ENCODE measurements at places on chromosomes 7 and 10.

DNA sequence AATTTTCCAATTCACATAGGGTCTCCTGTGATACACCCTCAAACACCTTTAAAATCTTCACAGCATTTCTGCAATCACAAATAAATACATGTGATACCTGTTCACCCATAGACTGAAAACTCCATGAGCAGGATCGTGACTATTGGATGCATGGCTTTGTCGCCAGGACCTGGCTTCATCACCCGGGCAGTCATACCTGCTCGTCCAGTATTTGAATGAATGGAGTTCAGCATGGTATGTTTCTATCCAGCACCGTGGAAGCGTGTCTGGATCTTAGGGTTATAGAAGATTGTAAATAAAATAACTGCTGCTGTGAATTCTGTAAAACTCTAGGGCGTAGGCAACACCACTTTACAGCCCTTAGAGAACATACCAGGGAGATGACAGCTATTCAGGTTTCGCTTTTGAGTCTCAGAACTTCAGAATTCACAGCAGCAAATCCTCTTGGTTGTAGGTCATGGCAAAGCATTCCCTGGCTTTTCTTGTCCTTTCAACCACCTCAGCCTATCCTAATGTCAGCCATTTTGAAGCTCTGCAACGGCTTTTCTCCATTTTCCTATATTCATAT is 47.4 kb upstream of the USP6NL start:
- DNase-seq = no peak

GRCh38 chr10:48468130-48468790 is 136.6 kb downstream of the ARHGAP22 start:
- DNase-seq = no peak

DNA sequence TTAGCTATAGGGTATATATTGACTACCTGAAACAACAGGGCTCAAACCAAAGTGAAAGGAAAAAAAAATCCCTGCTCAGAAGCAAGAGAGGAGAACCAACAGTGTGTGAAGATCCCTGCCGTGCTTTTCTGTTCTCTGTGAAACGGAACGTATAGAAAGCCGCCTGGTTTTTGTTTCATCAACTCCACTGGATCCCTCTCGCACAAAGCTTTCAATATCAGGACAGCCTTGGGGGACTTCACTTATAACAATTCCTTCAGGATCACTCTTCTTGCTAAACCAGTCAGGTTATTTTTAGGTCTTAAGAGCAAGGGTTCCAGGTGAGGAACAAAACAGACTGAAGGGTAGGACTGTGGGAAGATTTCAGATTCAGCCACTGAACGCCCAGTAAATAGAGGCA is 151.1 kb upstream of the CACNA2D1 start:
- DNase-seq = no peak

- no peak for DNase-seq
Measured at GRCh38 chr7:50156706-50157105, 63.7 kb upstream of the ZPBP start.

GRCh38 chr10:125857185-125857760 is 23.8 kb downstream of the DHX32 start:
- DNase-seq = no peak

DNA sequence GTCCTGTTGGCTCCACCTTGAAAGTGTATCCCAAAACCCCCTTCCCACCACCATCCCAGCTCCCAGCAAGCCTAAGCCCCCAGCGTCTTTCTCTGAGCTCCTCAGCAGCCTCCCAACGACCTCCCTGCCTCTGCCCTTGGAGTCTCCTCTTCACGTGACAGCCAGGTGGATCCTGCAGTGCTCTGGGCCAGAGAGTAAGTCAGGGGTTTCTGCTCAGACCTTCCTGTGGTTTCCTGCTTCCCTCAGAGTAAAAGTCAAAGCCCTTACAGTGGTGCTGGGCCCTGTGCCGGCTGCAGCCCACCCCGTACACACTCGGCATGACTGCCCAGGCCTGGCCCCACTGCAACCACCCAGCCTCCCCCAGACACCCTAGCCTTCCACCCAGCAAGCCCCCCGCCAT is 51.9 kb downstream of the OAT start:
- DNase-seq = no peak

DNA sequence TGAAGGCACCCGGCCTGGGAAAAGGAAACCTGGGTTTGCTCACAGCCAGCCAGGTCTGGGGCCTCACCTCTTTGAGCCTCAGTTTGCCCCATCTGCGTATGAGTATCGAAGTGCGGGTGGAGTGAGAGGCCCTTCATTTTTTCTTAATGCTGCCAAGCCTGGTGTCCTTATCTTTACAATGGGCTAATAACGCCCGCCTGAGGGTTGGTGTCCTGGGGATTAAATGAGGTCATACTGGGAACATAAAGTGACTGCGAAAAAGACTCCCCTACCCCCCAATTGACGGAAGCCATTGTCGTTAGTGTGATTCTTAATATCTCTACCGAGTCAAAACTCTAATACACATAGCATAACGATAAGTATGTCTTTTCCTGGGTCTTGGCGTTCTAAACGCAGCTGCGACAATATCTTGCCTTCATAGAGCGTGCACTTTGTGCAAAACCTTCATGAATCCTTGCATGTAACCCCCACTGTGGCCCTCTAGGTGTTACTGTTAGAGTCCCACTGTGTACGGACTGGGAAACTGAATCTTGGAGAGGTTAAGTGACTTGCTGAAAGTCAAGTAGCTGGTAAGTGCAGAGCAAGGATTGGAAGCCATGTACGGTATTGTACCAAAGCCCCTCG is 11.4 kb upstream of the GRB10 start:
- no peak for DNase-seq

DNA sequence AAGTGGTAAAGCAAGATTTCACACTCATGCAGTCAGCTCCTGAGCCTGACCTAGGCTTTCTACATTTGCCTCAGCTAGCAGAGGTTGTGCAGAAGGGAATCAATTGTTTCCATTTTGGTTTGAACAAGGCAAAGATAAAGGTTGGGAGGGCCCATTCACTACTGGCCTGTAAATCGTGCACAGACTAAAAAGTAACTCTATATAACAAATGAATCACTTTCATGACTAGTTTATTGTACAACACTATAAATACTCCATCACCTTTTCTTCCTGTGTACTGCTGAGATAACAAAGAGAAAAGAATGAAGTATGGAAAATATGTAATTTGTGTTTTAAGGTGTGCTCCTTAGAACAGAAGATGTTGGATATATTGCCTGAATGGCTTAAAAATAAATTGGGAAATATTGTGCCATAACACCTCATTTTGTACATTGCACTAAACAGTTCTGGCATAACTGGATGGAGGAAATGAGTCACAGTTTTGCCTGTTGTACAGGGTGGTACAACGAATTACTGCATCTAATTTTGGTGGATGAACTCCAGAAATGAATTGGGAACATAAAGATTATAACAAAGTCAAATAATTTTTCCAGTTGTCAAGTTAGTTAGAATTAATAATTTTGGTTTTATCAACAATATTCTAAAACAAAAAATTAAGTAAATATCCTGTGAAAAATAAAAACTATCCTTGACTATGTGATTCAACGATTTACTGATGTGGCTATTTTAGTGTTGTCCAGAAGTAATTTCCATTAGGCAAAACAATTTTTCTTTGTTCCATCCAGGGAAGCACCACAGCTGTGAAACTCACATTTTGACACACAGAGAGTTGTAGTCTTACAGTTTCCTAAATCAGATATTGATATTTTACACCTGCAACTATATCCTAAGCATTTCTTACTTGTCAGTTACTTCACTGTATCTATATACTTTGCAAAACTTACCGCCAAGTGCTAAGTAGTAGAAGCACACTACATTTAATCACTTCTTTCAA is 18.0 kb downstream of the SEMA3C start:
- no peak for DNase-seq

GRCh38 chr10:97101166-97101940 is 84.4 kb downstream of the SLIT1 start:
- no peak for DNase-seq

GRCh38 chr7:38394660-38395059 is 121.2 kb upstream of the TARP start:
- no peak for DNase-seq

DNA sequence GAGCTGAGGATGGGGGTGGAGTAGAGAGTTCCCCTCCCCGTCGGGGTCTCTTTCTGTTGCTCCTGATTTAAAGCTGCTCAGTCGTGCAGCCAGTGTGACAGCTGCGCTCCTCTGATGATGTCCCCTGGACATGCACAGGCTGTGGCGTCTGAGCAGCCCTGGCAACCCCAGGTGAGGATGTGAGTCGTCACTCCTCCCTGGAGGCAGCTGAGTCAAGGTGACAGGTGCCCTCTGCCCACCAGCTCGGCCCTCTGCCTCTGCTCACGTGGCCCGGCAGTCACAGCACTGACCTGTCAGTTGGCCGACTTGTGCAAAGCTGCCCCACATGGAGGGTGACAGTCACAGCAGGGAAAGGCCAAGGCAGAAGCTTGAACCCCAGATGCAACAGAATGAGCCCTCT is 33.9 kb downstream of the ANXA8 start:
- DNase-seq = no peak

- no peak for DNase-seq
Measured at GRCh38 chr7:131753620-131754222, 197.3 kb upstream of the PODXL start.

GRCh38 chr7:13749636-13750035 is 239.8 kb downstream of the ETV1 start:
- no peak for DNase-seq

DNA sequence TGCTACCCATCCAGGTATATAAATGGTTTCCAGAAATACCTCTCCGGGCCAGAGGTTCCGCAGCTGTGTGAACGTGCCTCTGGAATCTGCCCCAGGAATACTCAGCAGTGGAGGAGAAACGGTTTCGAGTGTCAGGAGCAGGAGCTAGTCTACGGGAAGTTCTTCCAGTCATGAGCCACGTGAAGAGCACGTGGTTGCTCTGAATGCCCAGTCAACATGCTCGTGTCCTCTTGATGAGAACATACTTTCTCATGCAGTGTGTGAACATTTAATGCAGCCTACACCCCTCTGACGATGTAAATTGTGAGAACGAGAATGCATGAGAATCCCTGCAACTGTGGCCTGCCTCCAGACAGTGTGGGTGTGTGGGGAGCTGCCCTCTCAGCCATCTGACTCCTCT is 277.0 kb upstream of the SHH start:
- DNase-seq = no peak

DNA sequence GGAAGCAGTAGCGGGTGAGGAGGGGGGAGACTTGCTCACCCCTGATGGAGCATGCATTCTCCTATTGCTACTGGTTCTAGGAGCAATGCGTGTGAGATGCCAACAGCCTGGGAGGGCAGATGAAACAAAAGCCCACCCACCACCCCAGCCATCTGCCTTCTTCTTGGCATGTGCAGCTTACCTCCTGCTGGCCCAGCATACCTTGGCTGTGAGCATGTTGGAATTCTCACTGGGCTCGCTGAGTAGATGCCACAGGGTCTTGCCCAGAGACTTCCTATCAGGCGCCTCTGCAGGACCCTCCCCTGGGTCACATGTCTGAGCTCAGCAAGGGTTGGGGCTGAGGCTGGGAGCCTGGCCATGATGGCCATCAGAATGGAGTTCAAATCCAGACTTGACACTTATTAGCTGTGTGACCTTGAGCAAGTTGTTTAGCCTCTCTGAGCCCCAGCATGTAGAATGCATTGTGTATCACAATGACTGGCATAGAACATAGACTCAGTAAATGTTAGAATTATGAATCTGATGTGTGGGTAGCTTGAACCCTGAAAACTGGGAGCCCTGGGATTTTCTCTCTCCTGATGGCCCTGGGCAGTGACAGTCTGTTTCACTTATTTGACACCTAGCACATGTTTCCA is 38.2 kb downstream of the CDH23 start:
- no peak for DNase-seq

GRCh38 chr7:47556511-47557180 is 25.3 kb downstream of the TNS3 start:
- DNase-seq = no peak

DNA sequence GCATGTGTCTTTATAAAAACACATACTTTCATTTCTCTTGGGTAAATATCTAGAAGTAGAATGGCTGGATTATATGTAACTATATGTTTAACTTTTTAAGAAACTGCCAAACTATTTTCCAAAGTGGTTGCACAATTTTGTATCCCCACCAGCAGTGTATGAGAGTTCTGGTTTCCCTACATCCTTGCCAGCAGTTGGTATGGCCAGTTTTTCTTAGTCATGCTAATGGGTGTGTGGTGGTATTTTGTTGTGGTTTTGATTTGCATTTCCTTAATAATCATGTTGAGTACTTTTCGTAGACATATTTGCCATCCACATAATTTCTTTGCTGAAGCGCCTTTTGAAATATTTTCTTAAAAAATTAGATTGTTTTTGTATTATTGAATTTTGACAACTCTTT is 60.3 kb downstream of the NEUROG3 start:
- DNase-seq = no peak

DNA sequence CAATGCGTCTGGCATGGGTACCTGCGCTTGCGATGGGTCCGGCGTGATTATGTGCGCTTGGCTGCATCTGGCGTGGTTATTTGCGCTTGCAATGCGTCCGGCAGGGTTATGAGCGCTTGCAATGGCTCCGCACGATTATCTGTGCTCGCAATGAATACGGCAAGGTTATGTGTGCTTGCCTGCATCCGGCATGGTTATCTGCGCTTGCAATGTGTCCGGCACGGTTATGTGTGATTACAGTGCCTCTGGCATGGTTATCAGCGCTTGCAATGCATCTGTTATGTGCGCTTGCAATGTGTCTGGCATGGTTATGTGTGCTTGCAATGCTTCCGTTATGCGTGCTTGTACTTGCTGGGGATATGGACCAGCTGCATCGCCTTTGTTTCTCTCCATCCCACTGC is 37.7 kb downstream of the RBAK start:
- no peak for DNase-seq

GRCh38 chr7:14229047-14229446 is 239.6 kb upstream of the ETV1 start:
- DNase-seq = no peak

DNA sequence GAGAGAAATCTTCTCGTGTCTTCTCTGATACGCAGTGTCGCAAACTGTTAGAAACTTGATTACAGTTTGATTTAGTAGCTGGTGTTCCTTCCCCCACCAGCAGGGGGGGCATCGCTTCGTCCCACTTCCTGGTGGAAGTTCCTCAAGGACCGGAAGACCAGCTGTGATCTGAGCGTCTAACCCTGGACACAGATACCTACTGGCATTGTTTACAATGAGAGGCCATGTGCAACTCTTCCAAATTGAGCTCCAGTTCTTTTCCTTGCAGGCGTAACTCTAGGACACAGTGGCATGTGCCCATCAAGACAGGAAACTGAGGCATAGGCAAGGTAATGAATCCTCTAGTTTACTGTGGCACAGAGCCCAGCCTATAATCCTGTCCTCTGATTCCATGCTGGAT is 219.0 kb downstream of the CCDC3 start:
- DNase-seq = peak; percentile 47

Measured in stimulated activated CD4-positive, alpha-beta T cell treated with anti-CD3 and anti-CD28 coated beads, Interleukin-12 subunit alpha, Interleukin-12 subunit beta, amount 100 ng/mL, for 24 hours (primary cell).